NCI-H446 treated with DMSO at 0.1 percent for 48 hours (cell line): ENCODE measurements at places on chromosomes 1 and 21.

- DNase-seq = no peak
Observed at GRCh38 chr1:246569248-246570238, 3.3 kb downstream of the CNST start.

DNA sequence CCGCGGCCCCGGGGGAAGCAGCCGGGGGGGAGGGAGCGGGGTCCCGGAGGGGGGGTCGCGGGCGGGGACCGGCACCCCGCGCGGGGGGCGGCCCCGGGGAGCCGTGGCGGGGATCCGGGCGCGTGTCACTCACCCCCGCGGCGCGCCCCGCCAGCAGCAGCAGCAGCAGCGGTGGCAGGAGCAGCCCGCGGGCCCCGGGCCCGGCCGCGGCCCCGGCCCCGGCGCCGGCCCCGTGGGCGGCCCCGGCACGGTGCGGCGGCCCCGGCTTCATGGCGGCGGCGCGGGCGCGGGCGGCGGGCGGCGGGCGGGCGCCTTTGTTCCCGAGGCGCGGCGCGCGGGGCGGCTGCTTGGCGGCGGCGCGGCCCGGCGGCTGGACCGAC lies 252 bp downstream of the SDC3 start:
- DNase-seq = no peak

- DNase-seq = no peak
Observed at GRCh38 chr1:4960782-4961475, 306.5 kb downstream of the AJAP1 start.

GRCh38 chr1:28921286-28921869 lies 7.0 kb downstream of the EPB41 start:
- DNase-seq = peak; percentile 3

GRCh38 chr1:116292929-116293725 lies 79.9 kb upstream of the ATP1A1 start:
- no peak for DNase-seq

- DNase-seq = no peak
Observed at GRCh38 chr1:25804964-25805862, 5.2 kb downstream of the SELENON start.

DNA sequence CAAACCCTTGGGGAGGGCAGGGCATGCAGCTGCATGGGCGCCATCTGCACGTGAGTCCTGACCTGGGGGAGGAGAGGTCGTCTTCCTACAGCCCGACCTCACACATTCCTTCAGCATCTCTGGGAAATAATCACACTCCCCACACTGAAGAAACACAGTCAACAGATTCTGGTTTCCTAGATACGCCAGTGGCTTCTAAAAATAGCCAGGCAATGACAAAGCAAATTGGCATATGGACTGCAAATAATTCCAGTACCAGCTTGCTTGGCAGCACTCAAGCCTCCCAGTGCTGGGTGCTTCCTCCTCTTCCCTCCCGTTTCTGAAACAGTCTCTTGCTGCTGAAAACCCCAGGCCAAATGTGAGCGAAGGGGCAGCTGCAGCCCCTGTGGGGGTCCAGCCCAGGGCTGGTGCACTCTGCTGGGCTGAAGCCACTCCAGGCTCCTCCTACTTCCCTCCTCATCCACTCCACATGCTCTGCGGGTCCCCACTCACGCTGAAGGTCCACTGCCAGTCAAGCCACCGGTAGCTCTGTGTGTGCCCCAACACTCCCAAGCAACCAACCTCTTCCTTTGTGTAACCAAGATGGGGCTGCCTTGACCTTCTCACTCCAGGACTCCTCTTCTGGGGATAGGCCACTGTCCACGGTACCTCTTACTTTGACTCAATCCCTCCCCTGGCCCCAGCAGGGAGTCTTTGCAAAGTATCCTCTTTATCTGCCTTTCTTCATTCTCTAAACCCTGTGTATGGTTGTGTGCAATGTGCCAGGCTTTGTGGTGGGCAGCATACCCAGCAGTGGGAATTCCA lies 69.0 kb downstream of the KCND3 start:
- DNase-seq = peak; percentile 96

DNA sequence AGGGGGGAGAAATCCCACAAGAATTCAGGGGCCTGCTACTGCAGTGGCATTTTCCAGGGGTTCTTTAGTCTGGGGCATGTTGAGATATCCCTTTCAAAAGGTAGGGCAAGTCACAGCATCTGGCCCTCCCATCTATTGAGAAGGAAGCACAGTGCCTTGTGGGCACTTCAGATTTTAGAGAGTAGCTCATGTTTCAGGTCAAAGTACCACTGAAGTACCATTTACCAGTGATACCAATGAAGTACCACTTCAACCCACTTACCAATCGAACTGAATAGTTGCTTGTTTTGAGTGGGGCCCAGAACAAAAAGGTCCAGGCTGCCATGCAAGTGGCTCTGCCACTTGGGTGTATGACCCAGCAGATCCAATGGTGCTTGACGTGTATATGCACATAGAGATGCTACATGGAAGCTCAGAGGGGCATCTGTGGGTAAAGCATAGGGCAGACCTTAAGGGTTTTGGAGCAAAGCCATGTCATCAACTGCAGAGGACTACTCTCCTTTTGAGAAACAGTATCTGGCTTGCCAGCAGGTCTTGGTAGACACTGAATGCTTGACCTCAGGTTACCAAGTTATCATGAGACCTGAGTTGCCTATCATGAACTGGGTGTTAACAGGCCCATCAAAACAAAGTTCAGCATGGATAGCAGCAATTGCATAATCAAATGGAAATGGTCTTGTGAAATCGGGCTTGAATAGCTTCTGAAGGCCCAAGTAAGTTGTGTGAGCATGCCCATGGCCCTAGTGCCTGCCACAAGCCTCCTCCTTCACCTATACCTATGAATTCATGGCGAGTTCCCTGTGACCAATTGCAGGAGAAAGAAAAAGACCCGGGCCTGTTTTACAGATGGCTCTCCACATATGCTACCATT lies 23.5 kb downstream of the PLA2G2D start:
- DNase-seq = no peak

DNA sequence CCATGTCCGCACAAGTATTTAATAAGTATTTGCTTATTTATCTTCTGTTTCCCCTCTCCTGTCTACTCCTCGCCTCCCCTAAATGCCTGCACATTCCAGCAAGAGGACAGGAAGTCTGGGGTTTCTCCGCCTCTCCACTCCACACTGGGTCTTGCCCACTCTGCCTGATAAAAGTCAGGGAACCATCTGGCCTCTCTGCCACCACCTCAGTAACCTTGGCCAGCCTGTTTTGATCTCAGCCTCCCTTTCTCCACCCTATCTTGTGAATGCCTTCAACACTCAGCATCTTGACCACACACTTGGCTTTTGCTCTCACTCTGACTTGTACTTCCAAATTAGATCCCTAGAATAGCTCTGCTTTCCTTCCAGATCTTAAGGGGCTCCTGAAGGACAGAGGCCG lies 165.3 kb upstream of the UBE2U start:
- no peak for DNase-seq

GRCh38 chr1:54959241-54959640 lies 21.2 kb upstream of the TMEM61 start:
- no peak for DNase-seq

- DNase-seq = no peak
Observed at GRCh38 chr1:233704898-233705723, 91.2 kb downstream of the KCNK1 start.

DNA sequence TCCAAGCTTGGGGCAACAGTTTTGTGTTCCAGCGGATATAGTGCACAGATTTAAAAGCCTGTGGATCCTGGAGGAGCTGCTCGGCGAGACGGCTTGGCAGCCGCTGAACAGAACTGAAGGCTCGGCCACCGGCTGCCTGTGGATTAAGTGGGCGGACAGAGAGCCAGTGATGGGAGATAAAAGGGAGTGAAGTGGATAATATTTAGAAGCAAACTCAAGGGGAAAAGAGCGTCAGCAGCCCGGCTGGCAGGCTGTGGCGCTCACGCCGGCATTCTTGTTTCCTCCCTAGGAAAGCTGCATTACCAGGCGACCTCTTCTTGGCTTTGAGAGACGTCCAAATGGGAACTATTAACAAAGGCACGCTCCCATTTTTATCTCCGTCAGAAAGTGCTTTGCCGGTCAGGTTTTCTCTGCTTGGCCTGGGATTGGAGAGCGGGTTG lies 10.4 kb downstream of the TRABD2B start:
- DNase-seq = no peak

DNA sequence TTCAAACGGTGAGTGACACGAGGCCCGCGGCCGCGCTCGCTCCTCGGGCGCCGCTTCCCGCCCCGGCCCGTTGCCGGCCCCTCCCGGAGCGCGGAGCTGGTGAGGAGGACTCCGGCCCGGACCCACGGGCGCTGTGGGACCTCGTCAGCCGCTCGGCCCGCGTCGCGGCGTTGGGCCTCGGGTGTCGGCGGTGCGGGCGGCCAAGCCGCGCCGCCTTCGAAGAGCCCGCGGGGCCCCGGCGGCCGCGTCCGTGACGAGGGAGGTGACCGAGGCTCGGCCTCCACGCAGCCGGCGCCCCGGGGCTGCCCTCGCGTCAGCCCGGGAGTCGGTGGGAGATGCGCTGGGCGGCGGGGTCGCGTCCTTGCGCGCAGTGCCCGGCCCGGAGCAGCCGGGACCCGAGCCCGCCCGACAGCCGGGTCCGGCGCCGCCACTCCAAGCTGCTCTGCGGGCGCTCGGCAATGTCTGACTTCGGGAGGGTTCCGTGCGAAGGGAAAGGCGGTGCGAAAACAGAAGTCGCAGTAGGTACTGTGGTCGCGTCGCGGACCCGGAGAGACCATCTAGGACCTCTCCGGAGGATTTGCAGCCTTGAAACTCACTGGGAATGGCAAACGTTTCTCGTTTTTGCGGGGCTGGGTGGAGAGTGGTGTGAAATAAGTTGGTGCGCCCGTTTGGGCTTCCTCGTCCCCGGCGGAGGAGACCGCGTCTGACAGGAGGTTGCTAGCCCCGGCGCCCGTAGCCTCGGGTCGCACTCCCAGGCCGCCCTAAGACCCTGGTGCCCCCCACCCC lies 829 bp downstream of the SPEN start:
- no peak for DNase-seq

GRCh38 chr1:152878042-152878441 lies at the start of gene SMCP:
SMCP (plus strand) TSS chr1:152878322; CDS start chr1:152884423, 6,101 bp downstream.
- DNase-seq = no peak

GRCh38 chr21:28338701-28339305 lies 653.9 kb downstream of the LTN1 start:
- DNase-seq = no peak

GRCh38 chr1:32068957-32069588 lies 3.7 kb upstream of the TMEM39B start:
- DNase-seq = no peak

DNA sequence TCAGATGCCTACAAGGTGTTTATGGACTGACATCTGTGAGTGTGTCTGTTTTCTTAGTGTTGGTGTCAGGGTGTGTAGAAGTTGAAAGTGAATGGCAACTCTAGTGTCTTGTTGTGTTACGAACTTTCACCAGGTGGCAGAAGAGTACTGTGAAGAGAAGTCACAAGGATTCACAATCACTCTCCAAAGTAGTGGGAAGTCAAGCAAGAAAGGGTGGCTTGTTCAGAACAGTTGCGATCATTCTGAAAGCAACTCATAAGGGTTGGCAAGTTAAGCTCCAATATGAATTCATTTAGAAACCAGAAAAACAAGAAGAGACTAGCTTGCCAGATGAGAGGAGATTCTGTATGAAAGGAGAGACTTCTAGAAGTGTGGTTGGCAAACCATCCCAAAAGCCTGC lies 86.1 kb downstream of the FASLG start:
- DNase-seq = no peak

DNA sequence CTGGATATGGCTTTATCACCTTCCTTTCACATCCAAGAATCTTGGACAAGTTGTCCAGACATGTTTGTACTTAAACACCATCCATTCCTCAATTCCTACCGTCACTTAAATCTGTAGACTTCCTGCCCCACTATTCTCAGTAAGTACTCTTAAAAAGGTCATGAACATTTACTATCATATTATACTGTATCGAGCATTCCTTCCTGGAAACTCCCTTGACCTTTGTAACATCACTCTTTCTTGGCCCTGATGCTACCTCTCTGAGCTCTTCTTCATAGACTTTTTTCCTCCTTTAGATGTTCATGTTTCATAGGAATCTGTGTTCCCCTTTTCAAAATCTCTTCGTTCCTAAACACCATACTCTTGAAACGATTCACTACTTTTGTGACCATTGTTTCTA lies 15.5 kb downstream of the BLZF1 start:
- DNase-seq = no peak

DNA sequence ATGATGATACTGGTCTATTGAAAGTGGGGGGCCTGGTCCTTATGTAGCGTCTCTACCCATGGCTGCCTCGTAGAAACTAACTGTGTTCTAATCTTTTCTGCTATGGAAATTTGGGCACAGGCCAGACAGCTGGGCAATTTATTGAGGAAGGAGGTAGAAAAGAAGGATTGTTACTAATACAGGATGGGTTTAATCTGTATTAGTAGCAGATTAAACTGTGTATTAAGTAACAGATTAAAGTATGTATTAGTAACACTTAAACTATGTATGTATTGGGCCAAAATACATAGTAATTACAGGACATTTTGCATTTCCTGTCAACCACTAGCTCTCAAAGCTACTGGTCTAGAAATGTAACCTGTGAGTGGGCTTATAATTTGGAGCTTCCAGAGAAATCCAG lies 142.0 kb downstream of the MAST2 start:
- DNase-seq = no peak

GRCh38 chr1:27393641-27394281 lies 1.3 kb downstream of the GPR3 start:
- DNase-seq = no peak

- DNase-seq = no peak
Observed at GRCh38 chr1:81978945-81979344, 178.2 kb downstream of the ADGRL2 start.

- DNase-seq = no peak
Observed at GRCh38 chr1:157700732-157701131, at the start of gene FCRL3. FCRL3 (minus strand) TSS chr1:157700769; CDS start chr1:157700489, 280 bp downstream.

DNA sequence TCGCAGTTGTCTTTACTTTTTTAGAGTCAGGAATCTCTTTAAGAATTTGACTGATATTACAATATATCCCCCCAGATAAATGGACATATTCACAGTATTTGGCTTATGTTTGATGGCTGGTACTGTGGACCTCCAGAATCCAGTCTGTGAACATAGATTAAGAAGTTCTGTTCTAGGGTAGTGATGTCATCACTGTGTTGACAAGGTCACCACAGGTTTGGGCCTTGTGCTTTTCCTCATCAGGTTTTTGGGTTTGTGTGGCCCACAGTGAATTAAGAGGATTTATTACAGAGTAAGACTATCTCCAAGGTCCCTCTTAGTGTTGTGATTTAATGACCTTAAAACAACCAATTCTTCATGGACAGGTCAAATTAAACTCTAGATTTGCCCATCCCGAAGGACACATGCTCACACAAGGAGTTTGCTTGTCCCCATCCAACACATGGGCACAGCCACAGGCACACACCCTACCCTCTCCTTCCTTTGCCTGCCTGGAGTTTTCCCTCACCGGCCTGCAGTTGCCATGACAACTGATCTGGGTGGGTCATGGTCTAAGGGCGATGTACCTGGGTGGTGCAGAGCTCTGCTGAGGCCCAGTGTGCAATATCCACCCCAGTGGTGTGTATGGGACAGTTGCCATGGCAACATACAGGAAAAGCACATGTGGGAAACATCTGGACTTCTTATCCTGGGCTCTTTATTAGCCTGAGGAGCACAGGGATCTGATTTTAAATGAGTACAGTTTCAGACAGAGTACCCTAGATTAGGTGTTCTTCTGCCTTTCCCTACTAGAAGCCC lies 98.6 kb downstream of the NAV1 start:
- no peak for DNase-seq
